ENCODE measurements at places on chromosomes 6 and 20.

GRCh38 chr6:14754751-14755513 is 490.9 kb upstream of the JARID2 start:
- DNase-seq: peak; percentile 40

- DNase-seq: no peak
These were observed 270.8 kb downstream of the ARID1B start for GRCh38 chr6:157047951-157048350.

GRCh38 chr6:12957321-12958051 is 240.9 kb downstream of the PHACTR1 start:
- DNase-seq: no peak

GRCh38 chr6:155247618-155248007 is 16.2 kb upstream of the CLDN20 start:
- no peak for DNase-seq

- DNase-seq: no peak
These were observed 4.7 kb upstream of the SULF2 start for GRCh38 chr20:47789764-47790579.

- DNase-seq: no peak
These were observed 96.0 kb upstream of the SNX9 start for GRCh38 chr6:157726892-157727628.

- DNase-seq: peak; percentile 66
These were observed 391 bp downstream of the MAPRE1 start for GRCh38 chr20:32819992-32820697.

DNA sequence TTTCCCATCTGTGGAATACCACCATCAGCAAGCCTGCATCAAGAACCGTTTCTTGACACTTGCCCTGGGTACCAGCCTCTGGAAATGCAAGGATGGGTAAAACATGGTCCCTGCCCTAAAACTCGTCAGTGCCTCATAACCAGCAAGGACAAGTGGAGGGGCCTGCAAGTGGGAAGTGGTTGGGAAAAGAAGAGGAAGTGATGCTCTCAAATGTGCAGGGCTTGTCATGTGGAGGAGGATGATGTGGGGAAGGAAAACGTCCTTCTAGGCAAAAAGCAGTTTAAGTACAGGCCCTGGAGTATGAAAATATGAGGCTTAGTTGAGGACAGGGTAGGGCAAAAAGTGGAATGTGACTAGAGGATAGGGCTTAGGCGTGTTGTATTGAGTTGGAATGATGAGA is 19.0 kb downstream of the RREB1 start:
- DNase-seq: no peak

GRCh38 chr6:166784691-166785090 is 157.6 kb upstream of the RPS6KA2 start:
- DNase-seq: no peak

GRCh38 chr20:137668-138490 is 4.5 kb upstream of the DEFB126 start:
- DNase-seq: no peak
